ENCODE measurements at places on chromosomes 12 and 14.

- DNase-seq, result no peak
These were observed 13.6 kb upstream of the GNG2 start for GRCh38 chr14:51846631-51847488.

GRCh38 chr12:112031472-112031871 is 18.2 kb downstream of the ERP29 start:
- DNase-seq, result no peak

DNA sequence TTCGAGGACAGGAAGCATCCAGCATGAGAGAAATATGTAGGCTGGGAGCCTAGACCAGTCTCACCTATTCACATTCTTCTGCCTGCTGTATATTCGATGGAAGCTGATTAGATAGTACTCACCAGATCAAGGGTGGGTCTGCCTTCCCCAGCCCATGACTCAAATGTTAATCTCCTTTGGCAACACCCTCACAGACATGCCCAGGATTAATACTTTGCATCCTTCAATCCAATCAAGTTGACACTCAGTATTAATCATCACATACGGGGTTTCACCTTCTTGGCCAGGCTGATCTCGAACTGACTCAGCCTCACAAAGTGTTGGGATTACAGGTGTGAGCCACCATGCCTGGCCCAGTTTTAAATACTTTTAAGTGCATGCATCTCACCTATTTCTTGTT is 30.5 kb upstream of the SLC10A1 start:
- peak; percentile 28 for DNase-seq

GRCh38 chr12:85575120-85576096 is 260.8 kb downstream of the RASSF9 start:
- DNase-seq, result peak; percentile 29

DNA sequence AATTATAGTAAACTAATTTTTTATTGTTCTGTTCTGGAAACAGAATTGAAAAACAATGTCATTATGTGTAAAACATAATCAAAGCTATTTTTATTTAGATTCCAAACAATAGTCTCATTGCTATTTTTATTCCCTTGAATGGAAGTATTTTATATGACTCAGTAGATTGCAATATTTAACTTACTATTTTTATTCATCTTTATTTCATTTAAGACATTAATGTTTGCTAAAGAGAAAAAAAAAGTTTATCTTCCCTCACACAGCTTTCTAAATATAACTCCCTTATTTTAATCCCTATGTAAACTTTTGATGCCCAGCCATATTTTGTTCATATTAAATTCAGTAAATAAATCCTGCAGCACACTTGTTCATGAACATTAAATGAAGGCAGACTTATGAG is 622.4 kb downstream of the SLC6A15 start:
- DNase-seq, result no peak

- DNase-seq, result no peak
These were observed 584 bp downstream of the VRK1 start for GRCh38 chr14:96797582-96798349.

GRCh38 chr14:102991376-102991775 is 66.0 kb downstream of the CDC42BPB start:
- no peak for DNase-seq

Measured in NCI-H226 (cell line).